ENCODE measurements at places on chromosomes 7 and 10. TPM values are rescaled to one million over a fixed set of nuclear protein-coding genes. Genes with fewer than 3 reads are reported as not detected.

ADAM12 gene
- total RNA-seq = 0.28 TPM

AQP1 gene
- 0.14 TPM for total RNA-seq

MYL10 gene
- total RNA-seq = not detected

HOXA2 gene
- total RNA-seq = not detected

HABP2 gene
- not detected for total RNA-seq

ABCB1 gene
- total RNA-seq = not detected

WNT2 gene
- not detected for total RNA-seq

CCDC7 gene
- 4.0 TPM for total RNA-seq

POLR3A gene
- total RNA-seq = 22.2 TPM

MRLN gene
- not detected for total RNA-seq

EN2 gene
- under 0.01 TPM for total RNA-seq
